ENCODE measurements at places on chromosomes 11 and 22.
A peak's percentile ranks its signal among the peaks of the same experiment; 100 is the strongest.

DNA sequence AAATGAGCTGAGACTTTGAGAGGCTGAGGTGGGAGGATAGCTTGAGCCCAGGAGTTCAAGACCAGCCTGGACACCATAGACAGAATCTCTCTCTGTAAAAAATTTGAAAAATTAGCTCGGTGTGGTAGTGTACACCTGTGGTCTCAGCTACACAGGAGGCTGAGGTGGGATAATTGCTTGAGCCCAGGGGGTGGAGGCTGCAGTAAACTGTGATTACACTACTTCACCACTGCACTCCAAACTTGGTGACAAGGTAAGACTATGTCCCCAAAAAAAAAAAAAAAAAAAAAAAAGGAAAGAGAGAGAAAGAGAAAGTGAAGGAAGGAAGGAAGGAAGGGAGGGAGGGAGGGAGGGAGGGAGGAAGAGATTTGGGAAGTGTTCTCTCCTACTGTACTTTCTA is 25.3 kb downstream of the RRP8 start:
- DNase-seq = no peak

DNA sequence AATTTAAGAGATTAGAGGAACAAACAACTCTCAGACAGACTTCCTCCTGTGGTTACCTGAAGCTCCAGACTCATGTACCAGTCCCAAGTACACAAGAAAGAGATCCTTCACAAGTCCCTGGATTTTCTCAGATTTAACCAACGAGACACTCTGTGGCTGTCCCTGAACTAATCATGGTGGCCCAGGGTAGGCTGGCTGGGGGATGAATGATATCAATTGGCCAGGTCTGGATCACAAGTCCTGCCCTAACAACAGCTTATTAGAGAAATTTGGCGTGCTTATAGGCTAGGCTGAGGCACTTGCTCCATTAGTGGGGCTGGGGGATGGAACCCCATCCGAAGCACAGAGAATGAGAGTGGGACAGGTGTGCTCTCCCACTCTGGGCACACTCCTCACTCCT is 22.1 kb downstream of the HEPHL1 start:
- DNase-seq = no peak

- no peak for DNase-seq
These were observed 274.9 kb upstream of the ZC3H12C start for GRCh38 chr11:109818290-109818689.

DNA sequence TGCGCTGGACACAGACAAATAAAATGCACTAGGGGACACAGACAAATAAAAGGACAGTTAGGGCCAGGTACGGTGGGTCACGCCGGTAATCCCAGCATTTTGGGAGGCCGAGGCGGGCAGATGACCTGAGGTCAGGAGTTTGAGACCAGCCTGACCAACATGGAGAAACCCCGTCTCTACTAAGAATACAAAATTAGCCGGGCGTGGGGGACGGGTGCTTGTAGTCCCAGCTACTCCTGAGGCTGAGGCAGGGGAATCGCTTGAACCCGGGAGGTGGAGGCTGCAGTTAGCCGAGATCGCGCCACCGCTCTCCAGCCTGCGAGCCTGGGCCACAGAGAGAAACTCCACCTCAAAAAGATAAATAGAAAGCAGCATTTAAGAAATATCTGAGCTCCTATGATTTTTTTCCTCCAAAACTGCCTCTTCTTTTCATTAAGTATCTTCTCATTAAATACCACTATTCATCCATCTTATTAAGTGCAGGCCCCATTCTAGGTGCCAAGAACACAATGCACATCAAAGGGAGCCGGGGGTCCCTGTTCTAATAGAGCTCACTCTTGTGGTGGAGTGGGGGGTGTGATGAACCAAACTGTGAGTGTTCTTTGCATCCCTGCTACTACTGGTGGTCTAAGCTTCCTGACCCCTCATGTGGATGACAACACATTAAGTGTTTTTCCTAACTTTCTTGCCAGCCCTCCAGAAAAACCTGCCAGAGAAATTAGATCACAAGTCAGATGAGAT is 766 bp upstream of the ZNHIT2 start:
- DNase-seq = no peak

- DNase-seq = no peak
These were observed 125.9 kb upstream of the FGF3 start for GRCh38 chr11:69945157-69945556.

GRCh38 chr11:122293296-122294023 is 177.4 kb upstream of the BLID start:
- no peak for DNase-seq

DNA sequence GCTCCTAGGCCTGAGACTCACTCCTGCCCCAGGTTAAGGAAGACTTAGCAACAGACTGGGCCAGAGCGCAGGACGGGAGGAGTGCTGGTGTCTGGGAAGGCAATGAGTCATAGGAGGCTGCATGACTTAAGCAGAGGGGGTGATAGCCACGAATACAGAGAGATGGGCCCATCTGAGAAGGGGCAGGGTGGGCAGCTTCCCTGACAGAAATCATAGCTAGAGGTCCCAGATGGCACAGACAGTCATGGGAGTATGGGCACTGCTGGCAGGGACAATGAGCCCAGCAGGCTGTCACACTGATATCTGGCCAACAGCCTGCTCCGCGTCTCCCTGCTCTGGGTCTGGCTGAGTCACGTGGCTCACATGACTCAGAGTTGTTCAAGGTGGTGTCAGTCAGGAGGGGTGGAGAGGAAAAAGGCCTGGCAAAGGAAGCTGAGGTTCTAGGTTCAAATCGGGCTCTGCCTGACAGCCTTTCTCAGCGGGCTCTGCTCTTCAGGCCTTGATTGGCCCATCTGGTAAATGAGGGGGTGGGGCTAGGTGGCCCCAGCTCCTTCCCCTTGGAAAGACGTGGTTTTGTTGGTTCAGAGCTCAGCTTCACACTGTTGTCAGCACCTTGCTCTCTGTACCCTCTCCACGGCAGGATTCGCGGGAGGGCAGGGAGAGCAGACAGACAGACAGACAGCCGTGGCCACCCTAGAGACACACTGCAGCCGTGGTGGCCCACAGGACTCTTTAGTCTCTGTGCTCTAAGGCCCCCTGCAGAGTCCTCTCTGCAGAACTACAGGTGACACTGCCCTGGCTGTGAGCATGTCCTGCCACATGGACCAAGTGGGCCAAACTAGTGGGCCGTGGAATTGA is 47.8 kb downstream of the DBX1 start:
- peak; percentile 95 for DNase-seq

DNA sequence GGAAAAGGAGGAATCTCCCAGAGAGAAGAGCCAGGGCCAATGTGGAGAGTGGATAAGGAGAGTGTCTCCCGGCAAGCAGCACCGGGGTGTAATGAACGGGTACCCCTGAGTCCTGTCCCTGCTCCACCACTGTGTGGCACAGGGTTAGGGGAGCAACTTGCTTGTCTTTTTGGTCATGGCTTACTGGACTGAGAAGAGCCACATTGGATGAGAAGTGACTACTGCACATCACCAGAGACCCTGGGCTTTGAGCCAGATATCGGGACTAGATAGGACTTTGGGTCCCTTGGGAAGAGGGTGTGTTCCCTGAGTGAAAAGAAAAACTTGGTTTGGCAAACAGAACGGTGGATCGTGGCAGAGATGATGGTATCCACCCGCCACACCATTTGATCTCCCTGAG is 24.6 kb downstream of the SDHAF2 start:
- DNase-seq = no peak

DNA sequence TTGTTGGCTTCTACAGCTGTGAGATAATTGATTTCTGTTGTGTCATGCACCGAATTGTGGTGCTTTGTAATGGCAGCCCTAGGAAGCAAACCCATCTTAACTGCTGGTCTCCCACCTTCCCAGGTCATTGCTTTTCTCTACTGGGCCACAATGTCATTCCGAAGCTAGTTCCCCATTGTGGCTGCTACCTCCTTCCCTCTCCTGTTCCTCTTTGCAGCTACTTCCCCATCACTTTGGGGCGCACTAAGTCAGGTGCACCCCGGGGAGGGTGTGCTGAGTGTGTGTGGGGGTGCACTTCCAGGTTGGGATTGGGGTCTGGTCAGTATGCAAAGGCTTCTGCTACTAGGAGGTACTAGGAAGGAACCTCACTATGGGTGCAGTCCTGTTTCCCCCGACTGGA is 109.3 kb downstream of the ST3GAL4 start:
- no peak for DNase-seq

- DNase-seq = no peak
These were observed at the start of gene CCDC116 for GRCh38 chr22:21632237-21632895. Gene CCDC116 (plus strand): TSS chr22:21632760. CDS start chr22:21633182, 422 bp downstream.

DNA sequence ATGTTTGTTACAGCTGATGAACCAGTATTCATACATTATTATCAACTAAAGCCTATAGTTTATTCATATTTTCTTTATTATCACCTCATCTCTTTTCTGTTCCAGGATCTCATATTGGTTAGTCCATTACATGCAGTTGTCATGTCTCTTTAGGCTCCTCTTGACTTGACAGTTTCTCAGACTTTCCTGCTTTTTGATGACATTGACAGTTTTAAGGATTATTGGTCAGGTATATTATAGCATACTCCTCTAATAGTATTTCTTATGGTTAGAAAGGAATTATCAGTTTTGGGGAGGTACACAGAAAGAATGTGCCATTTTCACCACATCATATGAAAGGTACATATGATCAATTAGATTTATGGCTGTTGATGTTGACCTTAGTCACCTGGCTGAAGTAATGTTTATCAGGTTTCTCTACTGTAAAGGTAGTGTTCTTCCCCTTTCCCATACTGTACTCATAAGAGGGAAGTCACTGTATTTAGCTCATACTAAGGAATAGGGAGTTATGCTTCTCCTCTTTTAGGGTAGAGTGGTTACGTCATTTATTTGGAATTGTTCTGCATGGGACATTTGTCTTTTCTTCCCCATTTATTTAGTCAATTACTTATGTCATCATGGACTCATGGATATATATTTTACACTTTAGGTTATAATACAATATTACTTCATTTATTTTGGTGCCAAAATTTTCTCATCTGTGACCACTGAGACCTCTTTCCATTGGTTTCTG is 9.4 kb upstream of the ANO3 start:
- DNase-seq = no peak

- no peak for DNase-seq
These were observed 10.6 kb downstream of the PIK3IP1 start for GRCh38 chr22:31281733-31282132.

- DNase-seq = peak; percentile 44
These were observed 9.5 kb upstream of the ST3GAL4 start for GRCh38 chr11:126345759-126346585.

DNA sequence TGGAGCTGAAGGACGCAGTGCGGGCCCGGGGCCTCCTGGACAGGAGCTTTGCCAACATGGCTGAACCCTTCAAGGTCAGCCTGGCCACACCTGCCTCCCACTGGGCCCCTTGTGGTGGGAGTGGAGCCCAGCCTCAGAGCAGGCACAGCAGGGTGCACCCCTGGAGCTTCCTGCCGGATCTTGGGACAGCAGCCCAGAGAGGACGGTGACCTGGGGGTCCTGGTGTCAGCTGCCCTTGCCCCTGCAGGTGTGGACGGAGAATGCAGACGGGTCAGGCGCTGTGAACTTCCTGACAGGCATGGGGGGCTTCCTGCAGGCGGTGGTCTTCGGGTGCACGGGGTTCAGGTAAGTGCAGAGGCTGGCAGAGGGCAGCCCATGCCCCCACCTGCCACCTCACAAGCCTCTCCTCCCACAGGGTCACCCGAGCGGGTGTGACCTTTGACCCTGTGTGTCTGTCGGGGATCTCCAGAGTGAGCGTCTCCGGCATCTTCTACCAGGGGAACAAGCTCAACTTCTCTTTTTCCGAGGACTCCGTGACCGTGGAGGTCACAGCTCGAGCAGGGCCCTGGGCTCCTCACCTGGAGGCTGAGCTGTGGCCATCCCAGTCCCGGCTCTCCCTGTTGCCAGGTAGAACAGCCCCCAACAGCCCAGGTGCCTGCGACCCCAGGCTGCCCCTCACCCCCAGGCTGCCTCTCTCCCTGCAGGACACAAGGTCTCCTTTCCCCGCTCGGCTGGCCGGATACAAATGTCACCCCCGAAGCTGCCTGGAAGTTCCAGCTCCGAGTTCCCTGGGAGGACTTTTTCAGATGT is 5.1 kb downstream of the PGGHG start:
- no peak for DNase-seq

DNA sequence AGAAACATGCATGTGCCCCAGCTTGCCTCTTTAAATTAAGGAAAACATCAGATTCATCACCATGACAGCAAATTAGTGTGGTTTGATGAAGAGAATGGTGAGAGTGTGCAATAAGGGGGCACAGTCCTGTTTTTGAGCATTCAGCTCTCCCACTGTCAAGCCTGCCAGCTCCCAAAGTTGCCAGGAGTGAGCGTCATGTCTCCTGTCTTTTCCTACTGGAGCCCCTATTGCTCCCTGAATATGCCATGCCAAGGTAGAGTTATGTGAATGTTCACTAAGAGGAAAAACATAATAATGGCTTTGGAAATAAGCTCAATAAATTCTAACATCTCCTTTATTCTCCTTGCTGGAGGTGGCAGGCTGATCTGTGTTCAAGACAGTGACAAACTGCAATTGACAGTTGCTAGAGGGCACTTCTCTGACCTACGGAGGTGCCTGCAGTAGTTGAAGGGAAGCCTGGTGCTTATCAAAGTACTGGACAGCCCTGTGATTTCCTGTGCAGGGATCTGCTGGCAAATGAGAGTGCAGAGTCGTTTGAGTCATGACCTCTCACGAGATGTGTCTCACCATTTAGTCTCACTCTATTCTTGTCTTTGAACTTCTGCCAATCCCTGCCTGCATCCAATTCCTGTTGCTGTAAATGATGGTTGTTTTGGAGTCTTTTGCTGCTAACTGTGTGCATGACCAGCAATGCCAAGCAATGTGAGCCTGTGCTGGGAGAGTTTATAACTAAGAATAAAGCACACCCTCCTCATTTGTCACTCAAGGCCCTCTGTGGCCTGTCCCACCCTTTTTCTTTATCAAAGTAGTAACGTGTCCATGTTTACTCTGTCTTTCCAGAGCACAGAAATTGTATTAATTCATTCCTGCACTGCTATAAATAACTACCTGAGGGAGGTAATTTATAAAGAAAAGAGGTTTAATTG is 34.8 kb downstream of the MRGPRX2 start:
- no peak for DNase-seq

- no peak for DNase-seq
These were observed 132.1 kb downstream of the OSBP2 start for GRCh38 chr22:30826670-30827355.

DNA sequence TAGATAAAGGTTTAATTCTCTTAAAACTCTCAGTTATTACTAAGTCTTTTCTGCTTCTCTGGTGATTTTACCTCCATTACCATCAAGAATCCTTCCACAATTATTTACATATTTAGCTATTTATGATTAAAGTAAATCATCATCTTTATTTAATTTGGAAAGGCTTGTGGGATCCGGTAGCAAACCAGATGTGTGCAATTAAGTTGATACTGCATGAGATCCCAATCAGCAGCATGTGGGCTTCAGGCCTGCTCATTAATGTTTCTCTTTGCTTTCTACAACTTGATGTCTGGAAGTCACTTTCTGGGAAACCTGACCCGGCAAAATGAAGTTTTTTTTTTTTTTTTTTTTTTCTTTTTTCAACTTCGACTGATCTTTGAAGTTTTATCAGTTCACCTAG is 558.4 kb upstream of the ANO5 start:
- DNase-seq = no peak

- DNase-seq = no peak
These were observed 19.9 kb downstream of the BID start for GRCh38 chr22:17754233-17754925.

GRCh38 chr22:38504731-38505540 is 1.2 kb downstream of the DDX17 start:
- DNase-seq = no peak

- DNase-seq = no peak
These were observed 7.5 kb downstream of the HSPA8 start for GRCh38 chr11:123054301-123055065.

- no peak for DNase-seq
These were observed 62.6 kb downstream of the PRCP start for GRCh38 chr11:82837650-82838049.

All from non-pigmented ciliary epithelial cell (primary cell).